Stimulated activated CD8-positive, alpha-beta memory T cell treated with anti-CD3 and anti-CD28 coated beads, Interleukin-2, amount 100 ng/mL, for 1 hour (primary cell): ENCODE measurements at places on chromosomes 16 and 17.

- no peak for DNase-seq
Observed at GRCh38 chr16:57639172-57639887, 10.9 kb downstream of the ADGRG1 start.

GRCh38 chr17:43679911-43680310, 18.2 kb upstream of the MEOX1 start:
- no peak for DNase-seq

GRCh38 chr17:30831663-30832437, at the start of gene ATAD5:
Gene ATAD5 (plus strand): TSS chr17:30831966. CDS start chr17:30832348, 382 bp downstream.
- DNase-seq = peak; percentile 76

- no peak for DNase-seq
Observed at GRCh38 chr17:29962656-29963055, 21.2 kb downstream of the EFCAB5 start.

- no peak for DNase-seq
Observed at GRCh38 chr16:89545831-89546574, 14.5 kb upstream of the RPL13 start.

DNA sequence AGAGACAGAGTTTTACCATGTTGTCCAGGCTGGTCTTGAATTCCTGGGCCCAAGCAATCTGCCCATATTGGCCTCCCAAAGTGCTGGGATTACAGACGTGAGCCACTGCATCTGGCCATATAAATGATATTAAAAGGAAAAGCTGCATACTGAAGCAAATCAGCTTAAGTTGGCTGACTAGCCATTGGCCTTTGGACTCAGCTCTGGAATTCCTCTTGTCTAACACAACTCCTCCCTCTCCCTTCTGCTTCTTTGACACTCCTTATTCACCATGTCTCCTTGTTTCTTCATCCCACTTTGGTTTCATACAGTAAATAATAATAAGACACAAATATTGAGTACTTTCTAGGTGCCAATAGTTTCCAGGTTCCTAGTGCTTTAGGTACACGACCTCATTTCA, 7.5 kb downstream of the KRT12 start:
- no peak for DNase-seq

- DNase-seq = no peak
Observed at GRCh38 chr17:60529806-60530205, 3.8 kb upstream of the APPBP2 start.

DNA sequence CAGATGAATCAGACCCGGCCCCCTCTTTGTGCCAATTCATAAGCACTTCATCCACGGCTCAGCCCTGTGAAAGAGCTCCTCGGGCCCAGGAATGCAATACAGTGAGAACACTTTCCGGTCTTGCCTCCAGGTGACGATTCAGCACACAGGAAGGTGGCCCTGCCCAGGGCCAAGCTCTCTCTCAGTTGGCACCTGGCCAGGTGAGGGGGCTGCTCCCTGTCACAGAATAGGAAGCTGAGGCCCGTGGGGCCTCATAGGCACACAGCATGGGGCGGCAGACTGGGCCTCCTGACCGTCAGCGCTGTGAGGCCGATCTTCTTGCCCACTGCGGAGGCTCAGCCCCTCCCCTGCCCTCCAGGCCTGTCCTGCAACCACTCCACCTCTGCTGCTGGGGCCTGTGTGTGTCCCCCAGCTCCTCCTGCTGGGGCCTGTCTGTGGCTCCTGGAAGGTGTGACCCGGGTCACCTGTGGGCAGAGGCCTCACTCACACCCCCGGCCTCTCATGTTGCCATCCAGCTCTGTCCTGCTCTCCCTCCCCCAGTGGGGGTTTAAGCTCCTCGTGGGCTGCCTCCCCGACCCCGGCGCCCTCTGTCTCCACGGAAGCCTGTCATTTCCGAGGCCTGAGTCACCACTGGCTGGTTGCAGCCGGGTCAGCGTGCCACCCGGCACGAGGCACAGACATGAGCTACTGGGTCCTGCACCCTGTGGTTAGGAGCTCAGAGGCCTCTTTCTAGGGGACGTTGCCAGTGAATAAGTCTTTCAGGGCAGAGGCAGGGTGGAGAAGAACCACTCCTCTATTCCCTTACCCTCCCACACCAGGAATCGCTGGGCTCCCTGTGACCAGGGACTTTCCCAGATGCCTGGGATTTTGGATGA, 114.4 kb downstream of the SEC14L1 start:
- DNase-seq = no peak

- no peak for DNase-seq
Observed at GRCh38 chr17:44334315-44334714, 9.7 kb upstream of the SLC25A39 start.

- no peak for DNase-seq
Observed at GRCh38 chr17:29103341-29103740, 60.4 kb downstream of the PIPOX start.
